Caco-2 (cell line): ENCODE measurements at places on chromosomes 7 and 10.

- no peak overlapping the region for H3K4me3 ChIP-seq
- no peak overlapping the region for H3K27ac ChIP-seq
- no peaks in the 10 kb centered on the region for H3K36me3 ChIP-seq
- DNase-seq, result peak; percentile 82
- no peaks in the 10 kb centered on the region for H3K27me3 ChIP-seq
- 0 out of 2 replicates have a peak, but pooled peaks cover 7% of the 10 kb centered on the region for H3K4me1 ChIP-seq
Observed at GRCh38 chr7:26061678-26062603, 90.1 kb upstream of the NFE2L3 start.

DNA sequence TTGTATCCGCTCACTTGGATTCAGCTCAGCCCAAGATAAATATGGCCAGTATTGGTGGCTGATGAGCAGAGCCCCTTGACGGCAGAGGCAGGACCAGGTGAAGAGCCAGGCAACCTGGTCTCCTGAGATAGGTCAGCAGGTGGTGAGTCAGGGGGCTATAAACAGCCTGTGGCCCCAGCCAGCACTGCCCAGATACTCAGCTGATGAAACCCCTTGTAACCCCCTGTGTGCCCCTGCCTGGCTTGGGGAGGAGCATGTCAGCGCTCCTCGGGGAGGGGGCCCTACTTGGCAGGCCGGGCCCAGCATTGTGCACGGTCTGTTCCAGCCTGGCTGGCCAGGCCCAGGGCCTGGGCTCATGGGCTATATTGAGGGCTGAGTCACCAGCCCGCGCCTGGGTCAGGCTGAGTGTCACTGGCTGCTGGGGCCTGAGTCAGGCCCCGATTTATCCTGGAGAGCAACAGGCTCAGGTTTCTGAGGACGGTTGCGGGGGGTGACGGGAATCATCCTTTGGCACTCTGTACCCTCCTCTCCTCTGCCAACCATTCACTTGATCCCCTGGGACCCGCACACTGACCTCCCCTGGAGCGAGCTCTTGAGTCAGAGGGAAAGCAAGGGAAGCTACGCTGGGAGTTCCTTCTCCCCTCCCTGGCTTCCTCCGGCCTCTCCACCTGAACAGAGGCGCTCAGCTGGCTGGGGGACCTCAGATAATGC lies 2.8 kb upstream of the FLNC start:
- H3K36me3 ChIP-seq, result no peaks in the 10 kb centered on the region
- H3K27me3 ChIP-seq, result no peaks in the 10 kb centered on the region
- H3K27ac ChIP-seq, result peak overlapping the region; percentile 95
- DNase-seq, result peak; percentile 84

- H3K4me3 ChIP-seq, result no peak overlapping the region
- peaks cover 7% of the 10 kb centered on the region; the same call in 1 of the 2 replicates for H3K4me1 ChIP-seq
- no peaks in the 10 kb centered on the region for H3K36me3 ChIP-seq
Observed at GRCh38 chr10:109940117-109940516, 16.8 kb upstream of the XPNPEP1 start.

DNA sequence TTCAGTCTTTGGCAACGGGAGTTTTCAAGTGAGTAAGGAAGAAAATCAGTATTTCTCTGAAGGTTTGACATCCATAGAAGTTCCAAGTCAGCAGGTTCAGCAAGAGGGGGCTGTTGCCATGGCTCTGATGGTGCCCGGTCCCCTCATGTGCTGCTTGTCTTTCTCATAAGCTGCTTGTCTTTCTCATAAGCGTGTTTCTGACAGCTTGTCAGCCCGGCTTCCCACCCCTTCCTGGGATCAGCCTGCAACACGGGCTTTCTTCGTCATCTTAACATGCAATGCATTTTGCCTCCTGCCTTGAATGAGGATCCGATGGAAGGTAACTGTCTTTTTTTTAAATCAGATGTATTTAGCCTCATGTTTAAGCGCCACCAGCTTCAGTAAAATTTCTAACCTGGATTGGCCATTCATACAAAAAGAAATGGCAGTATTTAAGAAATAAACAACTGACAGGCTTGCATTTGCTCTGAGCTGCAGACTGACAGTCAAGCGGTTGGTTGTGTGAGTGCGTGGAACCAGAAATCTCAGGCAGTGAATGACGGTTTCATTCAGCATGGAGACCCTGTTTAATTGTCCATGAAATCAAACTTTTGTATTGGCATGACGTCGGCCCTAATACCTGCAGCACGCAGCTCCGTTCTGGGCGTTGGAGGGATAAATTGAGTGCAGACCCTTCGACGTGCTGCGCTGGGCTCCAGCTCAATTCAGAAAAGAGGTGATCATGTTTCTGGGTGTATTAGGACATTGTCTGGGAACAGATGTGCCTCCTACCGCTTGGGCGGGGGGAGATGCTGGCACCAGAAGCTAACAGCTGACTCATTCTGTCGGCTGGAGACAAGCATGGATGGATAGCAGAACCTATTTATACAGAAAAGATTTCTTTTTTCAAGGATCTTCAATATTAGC lies 454.7 kb upstream of the FOXK1 start:
- H3K27me3 ChIP-seq, result no peaks in the 10 kb centered on the region
- H3K4me3 ChIP-seq, result no peak overlapping the region
- no peak for DNase-seq
- H3K27ac ChIP-seq, result no peak overlapping the region
- no peaks in the 10 kb centered on the region for H3K4me1 ChIP-seq
- H3K36me3 ChIP-seq, result no peaks in the 10 kb centered on the region

DNA sequence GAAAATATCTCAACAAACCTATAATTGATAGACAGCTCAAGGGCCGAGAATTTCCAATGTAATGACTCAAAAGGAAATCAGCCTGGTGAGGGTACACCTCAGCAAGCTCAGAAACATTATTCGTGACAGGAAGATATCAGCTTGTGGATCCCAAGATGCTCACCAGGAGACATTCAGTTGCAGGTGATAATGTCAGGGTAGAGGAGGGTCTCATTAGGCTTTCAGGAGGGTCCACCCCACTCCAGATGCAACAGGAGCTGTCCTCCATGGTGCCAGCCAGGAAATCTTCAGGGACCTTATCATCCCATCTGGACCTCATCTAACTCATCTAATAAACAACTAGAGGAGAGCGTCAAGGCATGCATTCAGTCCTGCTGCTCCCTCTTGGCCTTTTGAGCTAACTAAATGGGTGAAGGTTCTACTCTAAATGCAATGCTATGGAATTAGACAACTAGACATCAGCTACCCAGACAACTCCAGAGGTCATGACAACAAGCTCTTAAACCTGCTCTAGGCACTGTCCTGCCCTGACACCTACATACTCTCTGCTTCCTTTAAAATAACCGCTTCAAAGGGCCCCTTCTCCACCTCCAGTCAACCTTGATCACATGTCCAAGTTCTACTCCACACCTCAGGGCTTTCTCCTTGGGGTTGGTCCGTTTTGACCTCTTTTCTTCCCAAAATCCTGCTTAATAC lies 4.3 kb upstream of the GIMAP5 start:
- no peak overlapping the region for H3K4me3 ChIP-seq
- no peaks in the 10 kb centered on the region for H3K36me3 ChIP-seq
- H3K27me3 ChIP-seq, result peaks cover 1% of the 10 kb centered on the region; the same call in 1 of the 2 replicates
- H3K27ac ChIP-seq, result no peak overlapping the region
- no peak for DNase-seq

- H3K4me1 ChIP-seq, result no peaks in the 10 kb centered on the region
- no peaks in the 10 kb centered on the region for H3K27me3 ChIP-seq
- no peaks in the 10 kb centered on the region for H3K36me3 ChIP-seq
- DNase-seq, result peak; percentile 72
- peak overlapping the region; percentile 37 for H3K4me3 ChIP-seq
Observed at GRCh38 chr7:99579956-99580777, 17.9 kb upstream of the TMEM225B start.

DNA sequence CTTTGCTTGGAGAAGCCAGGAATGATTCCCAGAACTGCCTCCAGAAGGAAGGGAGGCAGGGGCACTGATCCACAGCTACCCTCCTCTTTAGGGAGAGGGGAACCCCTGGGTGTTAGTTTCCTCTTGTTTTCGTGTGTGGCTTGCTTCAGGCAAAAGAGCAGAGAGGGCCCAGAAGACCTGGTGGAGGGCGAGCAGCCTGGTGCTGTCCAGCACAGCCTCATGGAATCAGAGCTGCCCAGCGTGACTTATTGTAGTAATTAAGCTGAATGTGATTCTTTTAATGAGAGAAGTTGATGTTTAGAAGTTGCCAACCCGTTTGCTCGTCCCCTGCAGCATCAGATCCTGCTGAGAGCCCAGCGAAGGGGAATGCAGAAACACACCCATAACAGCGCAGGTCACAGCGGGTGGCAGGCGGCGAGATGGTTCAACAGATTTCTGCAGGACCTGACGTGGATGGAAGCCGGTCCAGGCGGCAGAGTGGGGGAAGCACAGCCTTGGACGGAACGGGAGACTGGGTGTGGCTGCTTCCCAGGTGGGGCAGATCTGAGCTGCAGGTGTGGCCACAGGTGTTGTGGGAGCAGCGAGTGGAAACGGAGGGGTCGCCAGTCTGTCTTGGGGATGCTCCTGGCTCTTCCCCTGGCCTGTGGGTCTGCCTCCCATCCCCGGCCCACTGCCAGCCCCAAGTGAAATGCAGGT lies 53.7 kb upstream of the SHH start:
- H3K27ac ChIP-seq, result peak overlapping the region; percentile 13
- H3K27me3 ChIP-seq, result no peaks in the 10 kb centered on the region; the same call in 1 of the 2 replicates
- H3K36me3 ChIP-seq, result no peaks in the 10 kb centered on the region
- no peak overlapping the region for H3K4me3 ChIP-seq
- no peaks in the 10 kb centered on the region for H3K4me1 ChIP-seq

DNA sequence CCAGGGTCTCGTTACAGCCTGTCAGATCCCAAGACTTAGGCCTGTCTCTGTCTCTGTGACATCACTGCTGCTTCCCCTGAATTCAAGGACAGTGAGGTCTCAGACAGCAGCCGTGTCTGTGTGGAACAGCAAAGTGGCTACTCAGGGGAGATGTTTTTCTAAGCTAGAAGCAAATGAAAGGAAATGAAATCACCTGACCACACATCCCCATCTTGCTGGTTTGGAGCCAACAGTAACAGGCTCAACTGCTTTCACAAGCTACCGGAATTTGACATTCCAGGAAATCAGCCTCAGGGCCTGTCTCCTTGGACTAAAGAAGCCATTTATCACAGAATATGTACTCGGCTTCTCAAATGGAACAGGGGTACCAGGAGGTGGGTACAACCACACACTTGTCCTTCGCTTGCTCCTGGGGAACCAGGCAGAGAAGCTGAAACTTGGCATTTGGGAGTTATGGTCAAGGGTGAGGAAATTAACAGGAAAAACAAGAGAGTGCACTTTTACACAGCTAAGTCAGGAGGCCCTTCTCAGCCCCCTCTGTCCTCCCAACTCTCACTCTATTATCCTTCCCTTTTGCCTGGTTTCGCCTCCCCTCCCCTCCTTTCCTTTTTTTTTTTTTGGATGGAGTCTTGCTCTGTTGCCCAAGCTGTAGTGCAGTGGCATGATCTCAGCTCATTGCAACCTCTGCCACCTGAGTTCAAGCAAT lies 73.2 kb downstream of the SPDYE5 start:
- no peaks in the 10 kb centered on the region for H3K36me3 ChIP-seq
- H3K4me1 ChIP-seq, result peaks cover 6% of the 10 kb centered on the region
- peak; percentile 58 for DNase-seq
- H3K27me3 ChIP-seq, result no peaks in the 10 kb centered on the region

DNA sequence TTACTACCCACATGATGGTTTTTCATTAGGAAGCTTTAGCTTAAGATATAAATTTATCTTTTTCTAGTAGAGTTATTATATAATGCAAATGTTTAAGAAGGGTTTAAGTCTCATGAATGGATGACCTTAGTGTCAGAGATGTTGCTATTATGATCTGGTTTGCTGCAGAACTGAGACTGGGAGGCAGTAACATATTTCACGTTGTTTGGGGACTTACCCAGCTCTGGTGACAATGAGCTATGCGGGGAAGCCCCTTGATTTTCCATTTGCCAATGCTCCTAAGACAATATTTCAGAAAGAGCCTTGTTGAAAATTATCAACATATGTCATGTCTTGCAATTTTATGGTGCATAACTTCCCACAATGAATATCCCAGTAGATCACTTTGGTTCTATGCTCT lies 754.6 kb downstream of the REEP3 start:
- no peak for DNase-seq
- H3K4me1 ChIP-seq, result no peaks in the 10 kb centered on the region
- no peak overlapping the region for H3K27ac ChIP-seq
- H3K4me3 ChIP-seq, result no peak overlapping the region
- H3K27me3 ChIP-seq, result no peaks in the 10 kb centered on the region

DNA sequence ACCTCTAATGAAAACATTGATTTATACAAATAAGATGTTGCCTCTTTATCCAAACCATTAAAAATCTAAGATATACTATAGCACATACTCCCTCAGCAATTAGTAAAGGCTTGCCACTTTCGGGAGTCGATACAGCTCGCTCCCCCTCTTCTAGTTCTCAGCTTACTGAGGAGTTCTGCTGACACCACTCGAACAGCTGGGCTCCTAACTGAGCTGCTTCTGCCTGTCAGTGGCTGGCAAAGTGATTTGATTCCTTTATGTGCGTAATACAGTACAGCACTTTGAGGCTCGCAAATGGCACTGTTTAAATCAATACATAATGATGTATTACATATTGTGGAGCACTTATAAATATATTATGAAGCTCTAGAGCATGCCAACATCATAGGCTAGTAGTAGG lies 241.8 kb downstream of the CREB5 start:
- DNase-seq, result no peak
- H3K4me1 ChIP-seq, result no peaks in the 10 kb centered on the region
- H3K36me3 ChIP-seq, result no peaks in the 10 kb centered on the region
- H3K27me3 ChIP-seq, result no peaks in the 10 kb centered on the region
- H3K4me3 ChIP-seq, result no peak overlapping the region
- no peak overlapping the region for H3K27ac ChIP-seq

DNA sequence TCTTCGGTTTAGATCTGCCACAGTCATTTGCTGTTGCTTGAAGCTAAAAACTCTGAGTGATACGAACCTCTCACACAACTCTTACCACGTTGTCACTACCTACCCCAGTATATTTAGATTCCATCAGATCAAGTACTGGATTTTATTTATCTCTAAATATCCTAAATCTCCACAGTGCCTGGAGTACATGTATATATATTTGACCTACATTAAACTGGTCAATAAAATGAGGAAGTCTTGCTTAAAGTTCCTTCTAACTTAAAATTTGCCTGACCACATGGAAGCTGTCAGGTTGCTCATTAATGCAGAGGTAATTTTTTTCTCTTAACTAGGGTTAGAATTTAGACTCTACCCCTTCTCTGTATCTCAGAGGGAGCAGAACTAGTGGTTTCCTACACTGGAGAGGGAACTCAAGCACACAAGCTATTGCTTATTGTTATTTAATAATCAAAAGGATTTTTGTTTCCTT lies 3.1 kb upstream of the MACC1 start:
- H3K36me3 ChIP-seq, result no peaks in the 10 kb centered on the region
- H3K27ac ChIP-seq, result peak overlapping the region; percentile 95
- DNase-seq, result no peak
- H3K4me1 ChIP-seq, result peaks cover 49% of the 10 kb centered on the region
- no peaks in the 10 kb centered on the region for H3K27me3 ChIP-seq

DNA sequence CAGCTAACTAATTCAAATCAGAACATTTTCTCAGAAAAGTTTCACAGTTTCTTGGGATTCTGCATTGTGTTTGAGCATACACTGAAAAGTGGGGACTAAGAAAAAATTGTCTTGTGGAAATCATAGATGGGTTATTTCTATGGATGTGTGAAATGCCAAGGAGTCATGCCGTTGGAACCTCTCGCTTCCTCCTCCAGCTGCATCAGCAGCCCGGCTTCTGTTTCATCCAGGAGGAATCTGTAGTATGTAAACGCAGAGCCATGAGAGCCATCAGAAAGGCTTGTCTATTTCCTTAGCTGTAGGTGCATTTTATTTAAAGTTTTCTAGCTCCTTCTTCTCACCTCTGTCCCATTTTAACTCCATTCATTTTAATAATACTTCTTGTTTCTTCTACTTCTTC lies 1144.1 kb downstream of the GATA3 start:
- DNase-seq, result no peak
- H3K27me3 ChIP-seq, result no peaks in the 10 kb centered on the region
- H3K4me1 ChIP-seq, result no peaks in the 10 kb centered on the region
- no peak overlapping the region for H3K4me3 ChIP-seq
- no peak overlapping the region for H3K27ac ChIP-seq
